Left ventricle myocardium superior (tissue), 1 donor: ENCODE measurements at places on chromosomes 1 and 21. TPM values are rescaled to one million over a fixed set of nuclear protein-coding genes. Genes with fewer than 3 reads are reported as not detected.
A peak's percentile ranks its signal among the peaks of the same experiment; 100 is the strongest.

GRCh38 chr21:37737996-37738395, 178.3 kb downstream of the KCNJ6 start:
- DNase-seq, result peak; percentile 34

DNA sequence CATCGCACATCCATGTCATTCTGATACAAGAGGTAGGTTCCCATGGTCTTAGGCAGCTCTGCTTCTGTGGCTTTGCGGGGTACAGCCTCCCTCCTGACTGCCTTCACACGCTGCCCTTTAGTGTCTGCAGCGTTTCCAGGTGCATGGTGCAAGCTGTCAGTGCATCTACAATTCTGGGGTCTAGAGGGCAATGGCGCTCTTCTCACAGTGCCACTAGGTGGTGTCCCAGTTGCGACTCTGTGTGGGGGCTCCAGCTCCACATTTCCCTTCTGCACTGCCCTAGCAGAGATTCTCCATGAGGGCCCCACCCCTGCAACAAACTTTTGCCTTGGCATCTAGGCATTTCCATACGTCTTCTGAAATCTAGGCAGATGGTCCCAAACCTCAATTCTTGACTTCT, 138.2 kb upstream of the BRINP3 start:
- no peak for DNase-seq

IGSF5 gene
- 4.1 TPM for total RNA-seq

DNA sequence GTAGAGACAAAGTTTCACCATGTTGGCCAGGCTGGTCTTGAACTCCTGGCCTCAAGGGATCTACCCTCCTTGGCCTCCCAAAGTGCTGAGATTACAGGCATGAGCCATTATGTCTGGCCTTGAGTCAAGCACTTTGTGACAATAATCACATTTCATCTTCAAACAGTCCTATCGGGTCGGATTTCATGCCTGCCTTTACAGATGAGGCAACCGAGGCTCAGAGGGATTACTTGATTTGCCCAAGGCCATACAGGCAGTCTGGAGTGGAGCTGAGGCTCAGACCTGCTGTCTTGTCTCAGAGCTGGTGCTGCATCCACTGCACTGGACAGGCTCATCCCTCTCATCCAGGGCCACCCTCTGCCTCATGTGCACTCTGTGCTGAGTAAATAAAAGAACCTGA, 26.6 kb downstream of the FAM151A start:
- no peak for DNase-seq

DNA sequence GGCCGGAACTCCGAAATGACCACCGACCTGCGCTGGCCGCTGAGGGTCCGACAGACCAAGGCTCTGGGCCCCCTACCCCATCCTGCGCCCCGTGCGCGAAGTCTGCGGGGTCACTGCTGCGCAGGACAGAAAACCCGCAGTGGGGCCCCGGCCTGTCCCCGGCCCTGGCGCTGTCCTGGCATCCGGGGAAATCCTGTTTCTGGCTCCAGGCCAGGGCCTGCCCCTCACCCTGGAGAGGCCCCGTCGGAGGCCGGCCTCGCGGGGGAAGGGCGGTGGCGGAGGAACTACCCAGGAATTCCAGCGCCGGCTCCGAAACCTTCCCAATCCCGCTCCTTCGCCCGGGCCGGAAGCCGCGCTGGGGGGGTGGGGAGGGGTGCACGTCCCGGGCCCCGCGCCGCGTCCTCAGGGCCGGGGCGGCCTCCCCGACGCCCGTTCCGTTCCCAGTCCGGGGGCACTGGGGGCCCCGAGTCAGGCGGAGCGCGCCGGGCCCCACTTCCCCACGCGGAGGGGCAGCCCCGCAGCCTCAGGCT, 77.0 kb downstream of the MORN1 start:
- peak; percentile 81 for DNase-seq

DNA sequence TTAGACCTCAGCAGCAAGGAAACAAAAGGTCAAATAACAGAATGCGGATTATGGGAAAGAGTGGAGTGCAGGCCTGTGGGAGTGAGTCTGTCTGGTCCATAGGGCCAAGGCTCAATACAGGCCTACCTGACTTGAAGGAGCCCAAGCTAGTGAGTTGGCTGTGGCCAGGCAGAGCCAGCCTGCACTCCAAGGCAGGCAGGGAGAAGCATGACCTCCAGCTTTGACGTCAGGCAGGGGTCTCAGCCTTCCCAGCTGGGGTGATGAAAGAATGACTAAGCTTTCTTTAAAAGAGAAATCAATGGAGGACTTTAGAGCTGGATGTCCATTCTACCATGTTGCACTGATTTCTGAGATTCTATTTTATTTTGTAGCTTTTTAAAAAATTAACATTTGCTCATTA, 62.8 kb downstream of the RHOU start:
- DNase-seq, result no peak

GRCh38 chr1:83641796-83642443, 357.0 kb downstream of the TTLL7 start:
- peak; percentile 25 for DNase-seq

DNA sequence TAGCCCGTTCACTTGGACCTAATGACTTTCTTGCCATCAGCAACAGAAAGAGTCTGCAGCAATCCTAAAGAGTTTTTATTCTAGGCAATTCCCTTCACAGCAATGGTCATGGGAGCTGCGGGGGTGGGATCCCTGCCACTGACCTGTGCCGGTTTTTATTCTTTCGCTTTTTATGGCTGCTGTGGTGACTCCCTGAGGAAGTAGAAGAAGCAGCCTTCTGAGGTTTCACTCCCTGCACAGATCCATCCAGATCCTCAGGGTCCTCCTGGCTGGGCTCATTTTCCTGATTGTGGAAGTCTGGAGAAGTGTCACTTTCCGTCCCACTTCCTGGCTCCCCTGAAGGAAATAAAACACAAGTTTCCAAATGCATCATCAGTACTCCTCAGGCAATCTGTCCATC, 12.9 kb downstream of the MEAF6 start:
- DNase-seq, result no peak

- DNase-seq, result no peak
Observed at GRCh38 chr1:37755290-37755689, 9.6 kb downstream of the EPHA10 start.

SORT1 gene
- total RNA-seq, result 117 TPM

- no peak for DNase-seq
Observed at GRCh38 chr1:104195395-104195794, 445.7 kb downstream of the AMY1C start.

DNA sequence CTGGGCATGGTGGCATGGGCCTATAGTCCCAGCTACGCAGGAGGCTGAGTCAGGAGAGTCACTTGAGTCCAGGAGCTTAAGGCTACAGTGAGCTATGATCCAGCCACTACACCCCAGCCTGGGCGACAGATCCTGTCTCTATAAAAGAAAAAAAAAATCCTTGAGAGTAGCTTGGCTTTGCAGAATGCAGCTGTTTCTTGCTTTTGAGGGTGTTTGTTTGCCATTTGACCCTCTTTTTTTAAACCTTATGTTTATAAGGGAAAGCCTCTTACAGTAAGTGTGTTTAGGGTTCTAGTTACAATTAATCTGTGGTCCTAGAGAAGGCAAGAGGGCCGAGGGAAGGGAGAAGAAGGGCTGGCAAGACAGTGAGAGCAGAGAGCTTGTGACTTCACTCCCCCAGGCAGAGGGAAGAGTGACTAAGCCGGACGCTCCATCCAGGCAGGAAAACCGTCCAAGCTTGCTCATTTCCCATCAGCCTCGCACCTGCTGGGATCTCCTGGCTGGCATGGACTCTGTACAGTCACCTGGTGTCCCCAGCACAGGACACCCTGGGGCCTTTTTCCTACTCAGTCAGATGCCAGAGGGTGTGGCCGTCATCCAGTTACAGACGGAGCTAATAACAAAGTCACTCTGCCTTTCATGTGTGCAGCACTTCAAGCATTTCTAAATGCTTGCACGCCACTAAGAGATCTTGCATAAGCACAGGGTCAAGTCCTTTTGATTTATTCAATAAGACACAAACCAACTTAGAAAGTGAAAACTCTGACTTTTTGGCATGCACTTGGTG, 55.5 kb upstream of the PSEN2 start:
- DNase-seq, result peak; percentile 53

DNA sequence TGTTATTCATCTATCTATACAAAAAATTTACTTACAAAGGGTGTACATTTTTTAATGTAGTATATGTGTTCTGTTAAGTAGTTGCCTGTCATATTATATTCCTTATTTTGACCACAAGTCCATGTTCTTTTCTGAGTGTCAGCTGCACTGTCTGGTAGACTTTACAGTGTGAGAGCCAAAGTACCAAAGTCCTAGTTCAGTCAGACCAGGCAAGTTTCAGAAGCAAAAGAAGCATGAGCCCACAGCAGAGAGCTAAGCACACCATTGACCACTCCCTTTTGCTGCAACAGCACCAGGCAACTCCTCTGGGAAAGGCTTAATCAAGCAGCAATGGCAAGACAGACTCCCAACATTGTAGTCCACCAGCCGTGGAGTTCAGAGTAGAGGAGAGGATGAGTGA, 631.9 kb upstream of the PKN2 start:
- DNase-seq, result no peak

CRYBG2 gene
- total RNA-seq, result not detected

DOP1B gene
- 15.8 TPM for total RNA-seq

DNA sequence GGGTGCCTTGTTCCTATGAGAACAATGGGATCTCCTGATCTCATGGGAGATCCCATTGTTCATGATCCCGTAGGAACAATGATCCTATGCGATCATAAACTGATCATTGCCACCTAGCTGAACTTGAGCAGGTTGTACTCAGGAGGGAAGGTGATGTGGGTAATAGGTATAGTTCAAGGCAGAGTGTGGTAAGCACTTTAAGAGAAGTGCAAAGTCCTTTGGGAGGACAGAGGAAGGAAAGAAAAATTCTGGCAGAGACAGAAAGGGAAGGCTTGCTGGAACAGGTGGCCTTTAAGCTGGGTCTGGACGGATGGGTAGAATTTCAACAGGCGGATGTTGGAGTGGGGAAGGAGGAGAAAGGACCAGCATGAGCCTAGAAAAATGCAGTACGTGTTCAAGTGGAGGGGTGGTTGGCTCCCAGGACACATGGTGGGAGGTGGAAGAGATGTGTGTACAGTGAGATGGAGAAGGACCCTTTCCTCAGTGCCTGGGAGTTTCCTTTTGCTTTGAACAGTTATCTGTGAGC, 22.3 kb downstream of the GREM2 start:
- DNase-seq, result no peak
